ENCODE measurements at places on chromosomes 11 and 22. TPM values are rescaled to one million over a fixed set of nuclear protein-coding genes. Genes with fewer than 3 reads are reported as not detected.

DNA sequence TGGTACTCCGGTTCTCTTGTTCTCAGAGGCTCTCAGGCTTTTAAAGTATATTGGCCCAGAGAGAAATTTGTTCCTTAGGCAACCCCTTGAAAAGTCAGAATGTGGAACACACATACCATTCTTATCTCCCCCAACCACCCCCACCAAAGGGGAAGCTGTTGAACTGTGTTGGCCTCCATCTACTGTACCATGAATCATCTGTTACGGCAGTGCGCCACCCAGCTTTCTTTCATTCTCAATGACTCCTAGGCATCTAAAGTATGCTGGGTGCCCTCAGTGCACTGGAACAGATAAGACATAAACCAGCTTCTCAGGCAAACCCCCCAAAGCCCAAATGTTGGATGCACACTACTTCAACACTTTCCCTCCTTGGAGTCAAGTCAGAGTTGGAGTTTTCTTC is 696.2 kb upstream of the TENM4 start:
- no peak for DNase-seq

DNA sequence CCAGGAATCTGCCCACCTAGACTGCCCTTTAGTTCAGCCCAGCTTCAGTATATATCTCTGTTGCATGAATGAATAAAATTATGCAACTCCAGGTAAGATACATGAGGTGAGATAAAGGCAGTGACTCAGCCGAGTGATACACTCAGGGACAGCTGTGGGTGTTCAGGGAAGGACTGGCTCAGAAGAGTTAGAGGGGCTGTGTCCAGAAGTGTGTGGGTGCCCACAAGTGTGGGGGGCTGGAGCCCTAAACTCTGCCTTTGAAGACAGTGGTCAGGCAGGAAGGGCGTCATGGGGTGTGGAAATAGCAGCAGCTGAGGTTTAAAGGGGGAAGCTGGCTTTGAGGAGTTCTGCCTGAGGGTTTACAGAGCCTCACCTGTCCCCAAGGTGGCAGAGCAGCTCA is 8.3 kb downstream of the FTH1 start:
- DNase-seq = peak; percentile 24

DNA sequence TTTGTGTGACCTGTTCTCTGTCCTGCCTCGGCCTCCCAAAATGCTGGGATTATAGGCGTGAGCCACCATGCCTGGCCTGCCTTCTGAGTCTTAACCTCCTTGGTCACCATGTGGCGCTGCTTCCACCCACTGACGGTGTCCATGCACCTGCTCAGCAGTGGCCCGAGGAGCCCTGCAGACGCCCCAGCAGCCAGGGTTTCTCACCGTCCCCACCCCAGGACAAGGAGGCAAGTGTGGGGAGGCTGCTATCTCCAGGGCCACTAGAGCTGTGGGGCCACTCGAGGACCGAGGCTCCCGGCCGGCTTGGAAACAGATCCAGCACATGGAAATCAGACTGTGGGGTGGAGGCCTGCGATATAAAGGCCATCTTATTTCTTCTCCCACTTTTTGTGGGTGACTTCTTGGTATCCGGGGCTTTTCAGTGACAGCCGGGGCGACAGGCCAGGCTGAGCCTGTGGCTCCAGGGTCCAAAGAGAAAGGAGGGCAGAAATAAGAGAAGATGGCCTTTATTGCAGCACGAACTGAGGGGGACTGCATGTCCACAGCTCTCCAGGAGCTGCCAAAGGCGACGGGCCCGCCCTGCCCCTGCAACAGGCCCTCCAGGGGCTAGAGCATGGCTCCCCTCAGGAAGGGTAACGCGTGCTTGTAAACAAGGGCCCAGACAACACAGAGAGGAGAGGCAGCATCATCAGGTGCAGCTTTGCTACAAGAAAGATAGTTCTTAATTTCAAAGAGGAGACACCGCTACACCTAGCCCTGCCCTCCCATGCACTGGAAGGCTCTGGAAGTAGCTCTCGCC is 15.0 kb downstream of the TSPO start:
- DNase-seq = peak; percentile 41

GRCh38 chr11:101583251-101584128 is at the start of gene TRPC6:
Gene TRPC6, minus strand, starts transcription at chr11:101584007. Its CDS starts 504 bp downstream, at chr11:101583503.
- DNase-seq = peak; percentile 40

DNA sequence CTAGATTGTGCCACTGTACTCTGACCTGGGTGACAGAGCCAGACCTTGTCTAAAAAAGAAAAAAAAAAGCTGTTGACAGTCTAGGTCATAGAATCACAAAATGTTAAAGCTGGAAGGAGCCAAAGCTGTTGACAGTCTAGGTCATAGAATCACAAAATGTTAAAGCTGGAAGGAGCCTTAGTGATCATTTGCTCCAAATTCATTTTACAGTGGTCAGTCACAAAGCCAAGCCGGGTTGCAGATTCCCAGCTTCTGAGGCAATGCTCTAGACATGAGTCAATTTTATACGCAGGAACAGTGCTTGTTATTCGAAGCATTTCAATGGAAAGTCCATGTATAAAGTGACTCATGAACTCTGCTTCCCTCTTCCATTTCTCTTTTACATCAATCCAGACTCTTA is 47.4 kb downstream of the SYT13 start:
- DNase-seq = no peak

DNA sequence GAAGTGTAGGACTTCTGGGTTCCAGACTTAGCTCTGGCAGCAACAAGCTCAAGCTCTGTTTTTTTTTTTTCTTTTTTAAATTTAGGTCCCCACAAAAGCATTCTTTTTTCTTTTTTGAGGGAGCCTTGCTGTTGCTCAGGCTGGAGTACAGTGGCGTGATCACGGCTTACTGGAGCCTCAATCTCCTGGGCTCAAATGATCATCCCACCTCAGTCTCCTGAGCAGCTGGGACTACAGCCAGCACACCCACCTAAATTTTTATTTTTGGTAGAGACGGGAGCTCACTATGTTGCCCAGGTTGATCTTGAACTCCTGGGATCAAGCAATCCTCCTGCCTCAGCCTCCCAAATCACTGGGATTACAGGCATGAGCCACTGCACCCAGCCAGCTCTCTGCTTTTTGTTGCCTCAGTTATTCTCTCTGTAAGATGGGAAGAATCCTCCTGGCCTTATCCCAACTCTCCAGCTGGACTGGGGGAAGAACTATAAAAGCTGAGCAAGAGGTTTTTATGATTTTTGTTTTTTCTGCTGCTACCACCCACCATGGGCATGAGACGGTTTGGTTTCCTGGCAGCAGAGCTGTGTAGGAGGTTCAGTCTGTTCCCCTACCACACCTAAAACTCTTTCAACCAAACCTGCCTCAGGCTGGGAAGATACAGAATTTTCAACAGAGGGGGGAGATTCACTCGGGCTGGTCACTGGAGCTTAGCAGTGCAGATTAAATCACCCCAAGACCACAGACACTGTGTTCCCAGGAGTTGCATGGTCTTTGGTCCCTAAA is 11.6 kb upstream of the MTFP1 start:
- DNase-seq = peak; percentile 17

GRCh38 chr22:23901600-23901999 is 7.4 kb downstream of the MIF start:
- DNase-seq = no peak

- DNase-seq = no peak
Observed at GRCh38 chr22:20145206-20145831, 5.5 kb downstream of the CCDC188 start.

DNA sequence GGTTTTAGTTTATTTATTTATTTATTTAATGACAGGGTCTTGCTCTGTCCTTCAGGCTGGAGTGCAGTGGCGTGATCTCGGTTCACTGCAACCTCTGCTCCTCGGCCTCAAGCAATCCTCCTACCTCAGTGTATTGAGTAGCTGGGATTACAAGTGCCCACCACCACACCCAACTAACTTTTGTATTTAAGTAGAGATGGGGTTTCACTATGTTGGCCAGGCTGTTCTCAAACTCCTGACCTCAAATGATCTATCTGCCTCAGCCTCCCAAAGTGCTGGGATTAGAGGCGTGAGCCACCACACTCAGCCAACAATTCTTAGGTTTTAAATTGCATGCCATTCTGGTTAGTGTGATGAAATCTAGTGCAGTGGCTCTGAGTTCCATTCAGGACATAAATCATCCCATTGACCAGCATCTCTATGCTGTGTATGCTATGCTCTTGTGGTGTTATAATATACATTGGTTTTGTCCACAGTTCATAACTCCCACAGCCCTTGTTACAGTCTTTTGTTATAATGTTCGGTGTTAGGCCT is 28.5 kb downstream of the ZNF280B start:
- no peak for DNase-seq

GRCh38 chr22:27391092-27391770 is 410.3 kb downstream of the MN1 start:
- DNase-seq = peak; percentile 69

GRCh38 chr11:128745311-128746136 is 51.7 kb downstream of the FLI1 start:
- no peak for DNase-seq

DNA sequence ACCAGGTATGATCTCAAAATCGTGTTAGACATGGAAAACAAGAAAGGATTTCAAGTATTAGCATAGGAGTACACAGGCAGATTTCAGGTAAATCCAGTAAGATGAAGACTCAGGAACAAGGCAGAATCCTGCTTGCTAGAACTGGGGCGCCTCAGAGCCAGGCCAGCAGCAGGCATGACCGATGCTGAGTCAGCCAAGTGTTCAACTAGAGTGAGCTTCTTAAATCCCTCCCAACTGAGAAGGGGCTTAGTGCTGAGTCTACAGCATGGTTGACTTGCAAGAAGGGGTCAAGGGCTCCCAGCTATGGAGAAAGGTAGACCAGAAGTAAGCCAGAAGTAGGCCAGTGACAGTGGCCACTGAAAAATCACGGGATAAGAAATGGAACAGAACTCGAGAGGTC is 12.4 kb downstream of the GRAP2 start:
- DNase-seq = no peak

DNA sequence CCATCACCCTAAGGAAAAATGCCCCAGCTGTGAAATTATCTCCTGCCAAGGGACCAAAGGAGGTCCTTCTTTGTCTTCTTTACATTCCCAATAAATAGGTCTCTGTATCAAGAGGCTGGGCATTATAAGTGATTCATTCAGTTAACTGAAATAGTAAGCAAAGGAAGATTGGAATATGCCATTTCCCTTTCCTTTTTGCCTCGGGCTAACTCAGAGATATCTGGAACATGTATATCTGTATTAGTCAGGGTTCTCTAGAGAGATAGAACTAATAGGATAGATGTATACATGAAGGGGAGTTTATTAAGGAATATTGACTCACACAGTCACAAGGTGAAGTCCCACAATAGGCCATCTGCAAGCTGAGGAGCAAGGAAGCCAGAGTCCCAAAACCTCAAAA is 15.3 kb upstream of the CWF19L2 start:
- DNase-seq = no peak

DNA sequence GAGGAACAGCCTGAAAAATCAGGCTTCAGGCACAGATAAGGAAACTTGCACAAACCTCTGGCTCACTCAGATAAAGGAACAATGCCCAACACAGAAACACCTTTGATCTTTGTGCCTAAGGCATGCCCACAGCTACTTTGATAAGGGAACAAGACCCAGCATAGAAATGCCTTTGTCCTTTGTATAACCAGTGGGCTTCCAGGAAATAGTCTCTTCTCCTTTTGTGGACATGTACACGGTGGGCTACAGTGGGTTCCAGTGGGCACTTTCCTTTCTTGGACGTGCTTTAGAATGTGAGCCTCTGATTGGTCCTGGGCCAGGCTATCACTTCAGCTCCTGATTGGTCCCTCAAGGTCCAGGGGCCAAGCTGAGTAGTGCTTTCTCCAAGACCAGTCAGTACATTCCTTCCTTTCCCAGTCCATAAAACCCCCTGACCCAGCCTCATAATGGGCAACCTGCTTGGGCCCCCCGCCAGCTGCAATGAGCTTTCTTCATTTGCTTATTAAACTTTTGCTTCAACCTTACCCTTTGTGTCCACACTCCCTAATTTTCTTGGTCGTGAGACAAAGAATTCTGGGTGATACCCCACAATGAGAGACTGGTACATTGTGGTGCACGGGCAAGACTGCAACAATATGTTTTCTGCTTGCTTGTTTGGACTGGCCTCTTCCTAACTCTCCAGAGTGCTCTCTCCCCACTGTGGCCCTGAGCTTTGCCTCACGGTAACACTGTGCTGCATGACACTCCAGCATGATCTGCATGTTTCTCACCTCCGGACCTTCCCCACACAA is 1.7 kb upstream of the CABIN1 start:
- no peak for DNase-seq

DNA sequence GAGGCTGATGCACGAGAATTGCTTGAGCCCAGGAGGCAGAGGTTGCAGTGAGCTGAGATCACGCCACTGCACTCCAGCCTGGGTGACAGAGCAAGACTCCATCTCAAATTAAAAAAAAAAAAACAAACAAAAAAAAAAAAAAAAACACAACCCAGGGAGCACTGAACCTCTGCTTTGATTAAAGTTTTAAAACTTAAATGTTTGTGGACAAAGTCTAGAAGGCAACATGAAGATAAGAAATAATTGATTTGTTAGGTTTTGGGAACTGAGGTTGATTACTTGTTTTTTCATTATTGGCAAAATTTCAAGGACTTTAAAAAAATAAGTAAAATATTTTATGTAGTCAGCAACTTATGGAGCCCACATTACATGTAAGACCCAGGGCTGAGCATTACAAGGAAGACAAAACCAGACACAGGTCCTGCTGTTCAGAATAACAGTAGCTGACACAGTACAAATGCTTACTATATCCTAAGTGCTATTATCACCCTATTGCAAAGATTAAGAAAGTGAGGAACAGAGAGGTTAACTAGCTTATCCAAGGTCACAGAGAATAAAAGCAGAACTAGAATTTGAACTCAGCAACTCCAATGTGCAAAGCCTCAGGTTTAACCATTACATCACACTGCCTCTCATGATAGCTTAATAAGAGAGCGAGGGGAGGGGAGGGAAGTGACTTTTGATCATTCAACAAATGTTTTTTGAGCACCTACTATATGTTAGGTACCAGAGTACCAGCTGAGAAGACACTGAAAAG is 2.3 kb upstream of the CRY2 start:
- DNase-seq = no peak

DNA sequence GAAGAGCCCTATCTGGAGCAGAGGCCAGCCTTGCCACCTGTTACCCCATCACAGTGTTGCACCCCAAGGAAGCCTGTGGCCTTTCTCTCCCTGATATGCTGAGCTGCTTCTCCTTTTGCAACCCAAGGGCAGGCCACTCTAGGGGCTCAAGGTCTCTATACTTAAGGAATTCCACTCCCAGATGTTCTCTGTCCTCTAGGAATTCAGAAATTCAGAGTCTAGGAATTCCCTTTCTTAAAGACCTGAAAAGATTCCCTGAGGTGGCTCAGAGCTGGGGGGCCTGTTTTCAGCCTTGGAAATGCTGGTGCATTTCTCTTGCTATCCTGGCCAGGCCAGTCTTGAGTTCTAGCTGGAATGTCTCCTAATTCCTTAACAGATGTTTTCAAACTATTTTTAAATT is 68.0 kb upstream of the OLFML1 start:
- DNase-seq = no peak

The SCUBE2 gene
- total RNA-seq = 6.0 TPM

The TMEM191B gene
- total RNA-seq = not detected

The SCGB1D2 gene
- total RNA-seq = not detected

The RBMXL2 gene
- not detected for total RNA-seq

The DNAJB13 gene
- total RNA-seq = not detected

The SLC35F2 gene
- total RNA-seq = 6.1 TPM

The KBTBD3 gene
- 9.7 TPM for total RNA-seq

The ZNF214 gene
- total RNA-seq = 1.5 TPM

The ARL14EP gene
- total RNA-seq = 23.7 TPM

Measured in aorta (tissue), 5 donors.